ENCODE measurements at places on chromosomes 1 and 21.

GRCh38 chr1:112021263-112021662 lies 31.8 kb upstream of the KCND3 start:
- no peak for DNase-seq

DNA sequence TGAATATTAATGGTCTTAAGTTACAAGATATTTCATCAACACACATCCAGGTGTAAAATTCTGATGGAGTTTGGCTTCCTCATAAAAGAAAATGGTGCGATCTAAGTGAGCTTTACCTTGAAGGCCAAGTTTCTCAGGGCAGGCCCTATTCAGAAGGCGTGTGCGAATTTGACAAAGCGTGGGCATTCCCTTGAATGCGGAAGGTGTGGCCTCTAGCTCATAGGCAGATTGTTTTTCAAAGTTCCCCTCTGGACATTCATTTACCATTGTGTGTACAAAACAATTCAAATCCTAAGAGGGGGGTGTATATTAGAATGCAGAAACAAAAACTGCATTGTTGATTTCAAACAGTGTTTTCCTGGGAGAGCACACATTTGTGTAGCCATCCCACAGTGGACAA lies 411.9 kb upstream of the PKN2 start:
- no peak for DNase-seq

- no peak for DNase-seq
These were observed 121.2 kb upstream of the SLC44A3 start for GRCh38 chr1:94698759-94699502.

- DNase-seq: no peak
These were observed 29.5 kb downstream of the SYT2 start for GRCh38 chr1:202680586-202681352.

DNA sequence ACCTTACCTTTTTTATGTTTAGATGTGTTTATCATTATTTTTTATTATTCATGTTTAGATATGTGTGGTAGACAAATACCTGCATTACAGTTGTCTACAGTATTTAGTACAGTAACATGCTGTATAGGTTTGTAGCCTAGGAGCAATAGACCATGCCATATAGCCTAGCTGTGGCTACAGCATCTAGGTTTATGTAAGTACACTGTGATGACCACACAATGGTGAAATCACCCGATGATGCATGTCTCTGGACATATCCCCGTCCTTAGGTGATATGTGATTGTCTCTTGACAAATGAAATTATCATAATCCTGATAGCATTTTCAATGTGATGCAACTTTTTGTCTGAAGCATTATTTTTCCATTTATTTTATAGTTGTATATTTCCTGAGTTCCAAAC lies 121.2 kb downstream of the DISP1 start:
- DNase-seq: no peak

GRCh38 chr1:45200906-45201500 lies 5.4 kb downstream of the ZSWIM5 start:
- no peak for DNase-seq

DNA sequence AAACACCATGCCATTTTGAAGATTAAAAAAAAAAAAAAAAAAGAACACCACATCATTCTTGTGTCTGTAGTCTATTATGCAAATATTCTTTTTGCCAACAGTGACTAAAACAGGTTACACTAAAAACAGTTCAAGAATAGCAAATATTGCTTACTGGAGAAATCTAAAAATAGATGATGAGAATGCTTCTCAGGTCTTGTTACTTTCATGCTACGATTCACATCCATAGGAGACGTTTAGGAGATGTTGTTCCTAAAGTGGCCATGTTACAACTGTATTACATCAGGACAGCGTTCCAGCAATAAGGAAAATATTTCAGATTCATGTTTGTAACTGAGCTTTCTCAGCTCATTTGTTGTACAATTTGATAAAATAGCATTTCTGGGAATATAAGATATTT lies 32.3 kb downstream of the RAB3GAP2 start:
- DNase-seq: no peak

- DNase-seq: no peak
These were observed 3.1 kb upstream of the FCGR2A start for GRCh38 chr1:161502181-161502580.

- no peak for DNase-seq
These were observed 42.9 kb upstream of the LGALS8 start for GRCh38 chr1:236480758-236481436.

DNA sequence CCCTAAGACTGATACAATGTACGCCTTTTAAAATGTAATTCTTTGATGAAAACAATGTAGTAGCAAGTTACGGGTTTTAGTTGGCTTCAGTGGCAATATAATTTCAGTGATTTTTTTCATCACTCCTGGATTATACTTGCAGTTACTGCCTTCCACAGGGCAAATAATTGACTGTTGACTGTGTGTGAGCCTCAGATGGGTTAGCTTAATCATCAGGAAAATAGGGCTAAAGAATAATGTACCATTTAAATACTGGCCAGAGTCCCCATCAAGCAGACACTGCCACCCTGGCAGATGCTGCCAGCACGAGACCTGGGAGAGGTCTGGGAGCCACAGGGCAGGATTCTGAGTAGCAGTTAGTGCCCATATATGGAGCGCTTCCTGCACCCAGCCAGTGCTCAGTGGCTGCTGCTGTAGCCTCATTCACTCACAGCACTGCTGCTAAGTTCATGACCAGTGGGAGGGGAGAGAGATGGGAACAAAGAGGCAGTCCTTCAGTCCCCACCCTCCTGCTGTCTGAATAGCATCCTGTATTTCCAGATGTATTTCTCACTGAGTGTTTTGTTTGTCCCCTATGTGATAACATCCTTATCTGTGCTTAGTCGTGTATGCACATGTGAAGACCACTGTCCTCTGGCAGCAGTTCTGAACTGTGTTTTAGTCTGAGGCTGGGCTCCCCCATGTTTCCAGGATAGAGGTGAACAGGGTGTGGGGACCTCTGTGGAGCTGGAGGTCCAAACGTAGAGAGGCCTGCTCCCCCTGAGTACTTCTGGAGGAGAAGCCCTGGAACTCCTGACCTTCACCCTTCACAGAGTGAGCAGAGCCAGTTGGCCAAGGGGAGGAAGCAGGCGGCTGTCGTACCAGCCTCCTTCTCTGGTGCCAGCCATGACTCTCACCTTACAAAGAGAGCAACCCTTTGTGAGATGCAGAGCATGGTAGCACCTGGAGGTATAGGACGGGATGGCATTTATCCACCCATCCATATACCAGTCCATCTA lies 80.4 kb downstream of the ADARB1 start:
- DNase-seq: no peak

GRCh38 chr1:71586030-71586429 lies 505.2 kb upstream of the ZRANB2 start:
- DNase-seq: no peak

DNA sequence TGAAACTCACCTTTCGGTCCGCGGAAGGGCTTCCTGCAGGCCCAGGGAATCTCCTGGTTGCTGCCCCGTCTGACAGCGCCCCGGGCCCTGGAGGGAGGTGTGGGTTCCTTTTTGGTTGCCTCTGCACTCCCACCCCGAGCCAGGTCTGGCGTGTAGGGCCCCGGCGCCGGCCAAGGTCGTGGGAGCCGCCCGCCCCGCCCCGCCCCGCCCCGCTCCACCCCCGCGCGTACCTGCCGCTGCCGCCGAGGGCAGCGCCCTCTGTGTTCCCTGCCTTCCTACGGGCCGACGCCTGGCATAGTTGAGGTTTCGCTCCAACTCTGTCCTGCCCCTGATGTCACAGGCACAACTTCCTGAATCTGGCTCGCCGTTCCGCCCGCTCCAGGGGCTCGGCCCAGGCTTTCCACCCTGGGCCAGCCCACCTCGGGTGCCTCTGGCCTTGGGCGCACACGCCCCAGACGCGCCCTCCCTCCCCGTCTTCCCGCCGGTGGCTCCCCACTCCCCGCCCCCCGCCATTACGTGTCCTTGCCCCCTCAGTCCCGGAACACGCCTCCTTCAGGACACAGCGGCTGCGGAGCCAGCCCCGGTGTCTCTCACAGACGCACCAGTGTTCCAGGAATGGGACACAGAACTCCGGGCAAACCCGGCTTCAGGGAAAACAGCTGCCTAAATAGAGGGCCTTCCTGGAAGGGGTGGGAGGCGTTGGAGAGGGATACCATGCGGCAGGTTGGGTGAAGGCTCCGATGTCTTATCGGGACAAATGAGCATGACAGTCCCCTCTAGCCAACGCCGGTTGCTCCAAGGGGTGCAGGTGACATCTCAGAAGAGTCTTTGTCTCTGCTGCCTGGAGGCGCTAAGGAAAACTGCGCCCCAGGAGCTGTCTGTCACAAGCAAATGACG lies at the start of gene KIAA0040:
Gene KIAA0040 (minus strand): TSS at position 147 of the 897 bp plus-strand sequence. CDS start 31,763 bp downstream, outside the sequence.
- DNase-seq: peak; percentile 53

DNA sequence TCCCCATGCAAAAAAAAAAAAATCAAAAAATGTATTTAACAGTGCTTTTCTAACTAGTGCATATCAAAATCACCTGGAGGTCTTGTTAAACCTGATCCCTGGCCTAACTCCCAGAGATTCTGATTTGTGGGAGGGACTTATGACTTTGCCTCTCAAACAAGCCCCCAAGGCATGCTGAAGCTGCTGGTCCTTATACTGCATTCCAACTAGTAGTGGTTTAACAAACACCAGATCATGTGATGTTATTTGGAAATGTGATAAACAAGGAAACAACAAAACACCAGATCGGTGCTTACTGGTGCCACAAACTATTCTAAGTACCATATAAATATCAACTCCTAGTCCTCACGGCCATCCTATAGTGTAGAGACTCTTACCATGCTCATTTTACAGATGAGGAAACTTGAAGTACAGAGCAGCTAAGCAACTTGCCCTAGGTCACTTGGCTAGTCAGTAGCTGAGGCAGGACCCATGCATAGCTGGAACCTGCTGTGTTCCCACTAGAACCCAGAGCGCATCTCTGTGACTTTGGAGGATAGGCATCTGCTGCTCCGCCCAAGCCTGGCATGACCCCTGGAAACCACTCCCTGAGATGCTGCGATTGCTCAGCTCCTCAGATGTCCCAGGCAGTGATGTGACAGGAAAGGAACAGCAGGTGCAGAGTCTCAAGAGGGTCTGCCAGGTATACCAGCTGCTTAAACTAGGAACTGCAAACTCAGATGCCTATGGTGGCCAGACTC lies 38.1 kb downstream of the SOX13 start:
- DNase-seq: no peak
